ENCODE measurements at places on chromosomes 5 and 9.

DNA sequence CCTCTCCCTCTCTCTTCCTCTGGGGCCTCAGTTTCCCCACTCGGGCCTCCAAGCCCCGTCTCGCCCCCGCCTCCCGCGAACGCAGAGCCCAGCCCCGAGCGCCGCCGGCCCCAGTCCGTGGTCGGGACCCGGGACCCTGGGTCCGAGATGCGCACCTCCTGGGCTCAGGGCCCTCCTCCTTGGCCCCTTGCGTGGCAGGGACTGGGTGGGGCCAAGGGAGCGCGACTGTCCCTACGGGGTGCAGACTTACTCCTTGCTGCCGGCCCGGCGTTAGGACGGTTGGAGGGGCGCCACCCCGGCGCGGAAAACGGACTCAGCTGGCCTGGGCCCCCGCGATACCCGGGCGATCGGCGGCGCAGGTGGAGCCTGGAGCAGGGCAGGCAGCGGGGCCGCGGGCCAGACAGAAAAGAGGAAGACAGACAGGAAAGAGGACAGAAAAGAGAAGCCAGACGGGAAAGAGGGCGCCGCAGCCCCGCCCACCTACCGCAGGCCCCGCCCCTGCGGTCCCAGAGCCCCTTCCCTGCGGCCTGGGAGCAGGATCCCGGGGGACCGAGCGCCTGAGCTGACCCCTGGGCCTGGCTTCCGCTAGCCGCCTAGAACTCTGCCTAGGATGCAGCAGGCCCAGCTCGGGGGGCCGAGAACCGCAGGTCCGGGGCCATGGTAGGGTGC, at the start of gene GBGT1:
Gene GBGT1, minus strand, starts transcription at position 411 of the 669 bp plus-strand sequence. CDS start 1,502 bp downstream, outside the sequence.
- DNase-seq: peak; percentile 40

GRCh38 chr5:81708889-81709288, 42.0 kb downstream of the SSBP2 start:
- DNase-seq: no peak

GRCh38 chr5:142432369-142432863, 107.6 kb upstream of the SPRY4 start:
- peak; percentile 46 for DNase-seq

- DNase-seq: no peak
These were observed 428.3 kb downstream of the GADD45G start for GRCh38 chr9:90033028-90033650.

- no peak for DNase-seq
These were observed 164.0 kb upstream of the RAD23B start for GRCh38 chr9:107118863-107119624.

DNA sequence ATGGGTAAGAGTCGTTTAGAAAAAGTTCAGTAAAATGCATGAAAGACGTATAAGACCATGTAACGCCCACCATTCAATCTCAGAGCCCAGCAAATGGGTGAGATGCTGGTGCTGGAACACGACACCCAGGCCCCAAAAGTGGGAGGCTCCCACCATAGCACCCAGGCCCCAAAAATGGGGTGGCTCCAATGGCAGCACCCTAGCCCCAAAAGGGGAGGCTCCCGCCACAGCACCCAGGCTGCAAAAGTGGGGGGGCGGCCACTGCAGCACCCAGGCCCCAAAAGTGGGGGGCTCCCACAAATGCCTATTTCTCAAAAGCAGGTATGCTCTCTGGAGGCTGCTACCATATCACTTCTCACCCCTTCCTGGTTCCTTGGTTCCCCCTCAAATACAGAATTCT, 12.7 kb downstream of the FSTL4 start:
- DNase-seq: no peak

DNA sequence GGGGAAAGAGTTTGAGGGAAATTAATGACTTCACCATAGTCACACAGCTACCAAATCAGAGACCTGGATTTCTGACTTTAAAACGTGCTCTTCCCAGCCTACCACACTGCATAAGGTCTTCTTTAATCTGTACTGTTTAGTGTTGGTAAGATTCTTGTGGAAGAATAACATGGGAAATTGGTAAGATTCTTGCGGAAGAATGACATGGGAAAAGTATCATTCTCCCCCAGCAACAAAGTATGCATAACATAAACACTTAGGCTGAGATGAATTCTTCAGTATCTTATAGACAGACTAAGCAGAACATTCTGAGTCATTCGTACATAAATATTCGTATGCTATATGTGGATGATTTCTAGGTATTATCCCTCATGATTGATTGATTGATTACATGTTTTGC, 170.4 kb downstream of the FOCAD start:
- DNase-seq: no peak

DNA sequence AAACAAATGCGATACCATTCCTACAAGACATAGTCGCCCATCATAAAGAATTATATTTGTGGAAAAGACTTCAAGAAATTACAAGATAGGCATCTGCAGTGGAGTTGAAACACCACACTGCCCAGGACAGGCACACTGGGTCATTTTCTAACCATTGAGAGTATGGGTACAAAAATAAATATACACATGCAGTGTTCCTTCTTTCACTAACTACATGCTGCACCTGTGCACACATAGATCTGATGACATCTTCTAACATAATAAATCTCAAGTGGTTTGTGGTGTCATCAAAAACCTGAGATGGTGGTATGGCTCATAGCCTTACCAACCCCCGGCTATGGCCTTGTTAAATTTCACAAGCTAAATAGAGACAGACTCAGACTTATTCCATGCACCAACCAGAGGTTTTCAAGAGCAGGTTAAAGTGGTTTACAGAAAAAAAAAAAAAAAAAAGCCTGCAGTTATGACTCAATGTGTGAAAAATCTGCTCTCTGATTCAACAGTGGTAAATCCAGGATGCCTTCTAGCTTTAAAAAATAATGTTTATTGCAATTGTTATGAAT, 12.4 kb upstream of the NFIB start:
- no peak for DNase-seq

- no peak for DNase-seq
These were observed 263.4 kb downstream of the ZSWIM6 start for GRCh38 chr5:61595426-61595825.

- DNase-seq: no peak
These were observed 35.5 kb downstream of the BICD2 start for GRCh38 chr9:92728831-92729734.

DNA sequence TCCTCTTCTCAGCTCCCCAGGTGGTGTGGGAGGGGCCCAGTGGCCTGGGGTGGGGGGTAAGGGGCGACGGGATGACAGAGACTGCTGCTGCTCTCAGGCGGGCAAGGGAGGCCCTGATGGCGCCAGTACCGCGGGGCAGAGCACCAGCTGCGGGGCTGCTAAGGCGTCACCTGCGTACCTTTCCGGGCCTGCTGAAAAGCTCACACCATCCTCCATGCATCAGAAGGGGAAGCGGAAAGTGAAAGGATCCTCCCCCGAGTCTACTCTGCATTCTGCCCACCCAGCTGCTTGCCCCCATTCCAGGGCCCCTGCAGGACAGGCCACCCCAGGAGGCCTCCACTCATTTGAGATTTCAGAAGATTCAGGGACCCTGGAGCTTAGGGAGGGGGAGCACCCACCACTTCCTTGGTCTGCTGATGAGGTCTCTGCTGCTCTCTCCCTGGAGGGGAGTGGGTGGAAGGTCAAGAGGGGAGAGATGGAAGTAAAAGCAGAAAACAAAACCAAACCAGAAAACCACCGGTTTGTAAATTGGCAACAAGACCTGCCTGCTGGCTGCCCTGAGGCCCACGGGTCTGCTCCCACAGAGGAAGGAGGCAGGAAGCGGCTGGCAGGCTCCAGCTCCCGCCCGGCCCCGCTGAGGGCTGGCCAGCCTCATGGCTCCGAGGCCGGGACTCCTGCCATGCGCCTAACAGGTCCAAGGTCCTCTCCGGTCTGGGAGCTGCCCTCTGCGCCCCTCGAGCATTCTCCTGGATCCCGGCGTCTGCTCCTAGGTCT, 33.6 kb downstream of the PRRT1B start:
- DNase-seq: peak; percentile 59

DNA sequence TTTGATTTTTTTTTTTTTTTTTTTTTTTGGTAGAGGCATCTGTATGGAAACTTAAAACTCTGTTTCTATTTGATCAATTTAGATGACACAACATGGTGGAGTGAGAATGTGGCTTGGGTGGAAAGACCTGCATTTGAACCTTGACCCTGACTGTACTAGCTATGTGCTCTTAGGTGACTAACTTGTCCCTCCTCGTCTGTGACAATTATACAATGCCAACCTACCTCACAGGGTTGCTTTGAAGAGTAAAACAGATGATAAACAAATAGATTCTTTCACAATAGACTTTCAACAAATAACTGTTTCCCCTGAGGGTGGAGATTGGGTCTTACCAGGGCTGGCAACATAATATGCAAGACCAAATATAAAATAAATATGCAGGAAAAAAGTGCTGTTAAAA, 109.3 kb downstream of the CRB2 start:
- no peak for DNase-seq

DNA sequence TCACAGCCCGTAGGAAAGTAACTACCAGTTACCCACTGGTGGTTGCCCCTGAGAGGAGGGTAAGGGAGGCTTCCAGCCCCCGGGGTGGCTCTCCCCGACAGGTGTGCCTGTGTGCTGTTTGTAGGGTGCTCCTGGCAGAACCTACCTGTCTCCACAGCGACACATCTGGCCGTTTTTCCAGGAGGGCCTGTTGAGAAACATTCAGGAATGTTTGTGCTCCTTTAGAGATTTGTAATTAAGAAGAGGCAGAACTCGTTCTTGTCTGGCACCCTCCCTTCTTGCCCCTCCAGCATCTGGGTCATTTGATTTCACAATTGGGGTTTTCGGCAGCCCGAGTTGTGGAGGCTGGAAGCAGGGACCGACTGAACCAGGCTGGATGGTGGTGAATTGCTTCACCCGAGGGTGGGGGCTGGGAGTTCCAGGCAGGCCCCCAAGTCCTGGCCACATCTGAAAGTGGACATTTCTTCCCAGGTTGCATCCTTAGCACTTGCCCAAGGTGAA, 74.2 kb downstream of the WWC1 start:
- no peak for DNase-seq

DNA sequence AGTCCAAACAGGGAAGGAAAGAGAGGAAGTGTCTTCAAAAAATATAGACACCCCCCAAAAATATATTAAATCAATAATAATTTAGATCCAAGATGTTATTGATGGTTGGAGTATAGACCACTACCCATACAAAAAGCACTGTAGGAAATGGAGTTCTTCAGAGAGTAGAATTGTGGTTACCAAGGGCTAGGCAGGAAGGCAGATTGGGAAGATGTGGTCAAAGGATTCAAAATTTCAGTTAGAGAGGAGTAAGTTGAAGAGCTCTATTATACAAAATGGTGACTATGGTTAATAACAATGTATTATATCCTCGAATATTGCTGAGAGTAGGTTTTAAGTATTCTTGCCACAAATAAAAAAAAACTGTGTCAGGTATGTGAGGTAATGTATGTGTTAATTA, 149.4 kb downstream of the CWC27 start:
- no peak for DNase-seq

DNA sequence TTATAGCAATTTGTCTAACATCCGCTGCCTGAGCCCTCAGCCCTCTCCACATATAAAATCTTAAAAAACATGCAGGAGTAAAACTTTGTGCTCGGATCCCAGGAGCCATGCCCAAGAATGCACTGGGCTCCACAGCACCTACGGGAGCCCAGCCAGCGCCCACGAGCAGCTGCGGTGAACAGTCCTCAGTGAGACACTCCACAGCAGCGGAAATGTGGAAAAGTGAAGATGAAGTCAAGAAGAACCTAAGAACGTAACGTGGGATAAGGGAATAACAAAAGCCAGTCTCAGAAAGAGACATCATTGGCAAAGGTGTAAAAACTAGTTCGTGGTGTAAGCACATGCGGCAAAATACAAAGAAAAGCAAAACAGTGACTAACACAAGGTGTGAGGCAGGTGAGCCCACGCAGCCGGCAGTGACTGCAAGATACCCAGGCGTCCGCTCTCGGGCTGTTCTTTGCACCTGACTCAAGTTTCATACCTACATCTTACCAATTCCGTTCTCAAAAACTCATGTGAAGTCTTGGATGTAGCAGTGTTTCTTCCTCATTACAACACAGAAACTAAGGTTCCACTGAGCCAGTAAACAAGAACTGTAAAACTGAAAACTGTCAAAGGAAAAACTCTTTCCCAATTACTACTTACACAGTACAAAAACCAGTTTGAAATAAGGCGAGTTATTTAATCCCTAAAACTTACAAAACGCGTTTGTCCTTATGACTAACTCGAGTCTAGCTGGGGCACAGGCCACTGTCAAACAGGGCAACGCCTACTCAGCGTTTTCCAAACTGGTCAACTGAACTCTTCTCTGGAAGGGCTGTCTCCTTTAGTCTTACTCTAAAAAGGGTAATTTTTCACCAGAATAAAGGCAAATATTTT, 1.7 kb downstream of the CAMSAP1 start:
- DNase-seq: peak; percentile 36

- no peak for DNase-seq
These were observed 62.7 kb downstream of the ABLIM3 start for GRCh38 chr5:149203921-149204441.

GRCh38 chr5:167905919-167906853, 385.3 kb upstream of the WWC1 start:
- no peak for DNase-seq

DNA sequence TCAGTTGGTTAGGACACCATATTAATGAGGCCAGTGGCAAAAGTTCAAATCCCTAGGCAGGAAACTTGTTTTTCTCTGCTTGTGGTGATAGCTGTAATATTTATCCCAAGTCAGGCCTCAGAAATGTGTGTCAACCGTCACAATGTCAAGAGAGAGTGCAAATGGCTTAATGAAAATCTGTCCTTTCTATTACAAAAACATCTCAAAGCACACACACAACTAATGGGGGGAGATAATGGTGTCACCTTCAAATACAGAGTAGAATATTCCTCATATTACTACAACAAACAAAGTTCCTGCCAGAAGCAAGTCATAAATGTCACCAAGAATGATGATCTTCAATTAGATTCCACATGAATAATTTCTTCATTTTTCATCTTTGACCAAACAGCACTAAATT, 127.2 kb upstream of the MARCHF11 start:
- no peak for DNase-seq

- DNase-seq: no peak
These were observed 63.4 kb upstream of the ADAMTS2 start for GRCh38 chr5:179408611-179409010.

- no peak for DNase-seq
These were observed 302.4 kb downstream of the NR3C1 start for GRCh38 chr5:143101121-143101520.

GRCh38 chr5:74257060-74257527, 383.4 kb downstream of the ENC1 start:
- DNase-seq: no peak

GRCh38 chr9:37602817-37603216, 10.4 kb upstream of the TOMM5 start:
- no peak for DNase-seq
